ENCODE measurements at places on chromosomes 2 and 18. TPM values are rescaled to one million over a fixed set of nuclear protein-coding genes. Genes with fewer than 3 reads are reported as not detected.

ANKRD62 gene
- total RNA-seq = not detected

IL1RL2 gene
- 0.09 TPM for total RNA-seq

KIAA2012 gene
- total RNA-seq = not detected

ALKAL2 gene
- not detected for total RNA-seq

TSPYL6 gene
- total RNA-seq = not detected

AQP12A gene
- not detected for total RNA-seq

CNDP1 gene
- total RNA-seq = not detected

HTR2B gene
- total RNA-seq = 4.4 TPM

DTNB gene
- total RNA-seq = 5.8 TPM

NAT8 gene
- total RNA-seq = not detected

PTPN2 gene
- total RNA-seq = 31.4 TPM

SLC4A5 gene
- not detected for total RNA-seq

ATP8B1 gene
- total RNA-seq = 72.5 TPM

- no peak for DNase-seq
Measured at GRCh38 chr2:46065152-46065551, 232.1 kb upstream of the EPAS1 start.

DNA sequence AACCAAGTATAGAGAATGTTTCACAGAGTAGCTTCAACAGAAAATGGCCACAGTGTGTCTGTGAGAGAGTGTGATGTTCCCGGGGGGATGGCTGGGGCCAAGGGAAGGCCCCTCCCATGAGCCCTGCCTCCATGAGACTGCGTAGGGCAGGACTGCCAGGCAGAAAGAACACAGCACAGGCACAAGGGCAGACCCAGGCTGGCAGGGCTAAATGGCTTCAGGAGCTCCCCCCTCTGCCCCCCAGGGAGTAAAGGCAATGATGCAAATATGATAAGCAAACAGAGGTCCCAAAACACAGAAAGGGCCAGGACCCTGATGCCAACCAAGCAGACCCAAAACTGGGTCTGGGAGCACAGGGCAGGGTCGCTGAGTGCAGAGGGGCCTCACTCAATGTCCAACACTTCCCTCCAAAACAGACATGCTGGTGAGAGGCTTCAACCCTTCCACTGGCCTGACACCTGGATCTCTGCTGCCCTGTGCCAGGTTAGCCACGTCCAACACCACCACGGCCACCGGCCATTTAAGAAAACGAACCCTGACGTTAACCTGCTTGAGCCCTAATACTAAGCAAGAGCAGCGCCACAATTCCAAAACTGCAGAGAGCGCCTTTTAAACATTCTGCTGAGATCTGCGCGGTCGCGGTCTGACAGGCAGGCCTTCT lies 90.3 kb downstream of the HDAC4 start:
- DNase-seq = no peak

- DNase-seq = no peak
Measured at GRCh38 chr2:192087398-192087958, 107.3 kb downstream of the TMEFF2 start.

DNA sequence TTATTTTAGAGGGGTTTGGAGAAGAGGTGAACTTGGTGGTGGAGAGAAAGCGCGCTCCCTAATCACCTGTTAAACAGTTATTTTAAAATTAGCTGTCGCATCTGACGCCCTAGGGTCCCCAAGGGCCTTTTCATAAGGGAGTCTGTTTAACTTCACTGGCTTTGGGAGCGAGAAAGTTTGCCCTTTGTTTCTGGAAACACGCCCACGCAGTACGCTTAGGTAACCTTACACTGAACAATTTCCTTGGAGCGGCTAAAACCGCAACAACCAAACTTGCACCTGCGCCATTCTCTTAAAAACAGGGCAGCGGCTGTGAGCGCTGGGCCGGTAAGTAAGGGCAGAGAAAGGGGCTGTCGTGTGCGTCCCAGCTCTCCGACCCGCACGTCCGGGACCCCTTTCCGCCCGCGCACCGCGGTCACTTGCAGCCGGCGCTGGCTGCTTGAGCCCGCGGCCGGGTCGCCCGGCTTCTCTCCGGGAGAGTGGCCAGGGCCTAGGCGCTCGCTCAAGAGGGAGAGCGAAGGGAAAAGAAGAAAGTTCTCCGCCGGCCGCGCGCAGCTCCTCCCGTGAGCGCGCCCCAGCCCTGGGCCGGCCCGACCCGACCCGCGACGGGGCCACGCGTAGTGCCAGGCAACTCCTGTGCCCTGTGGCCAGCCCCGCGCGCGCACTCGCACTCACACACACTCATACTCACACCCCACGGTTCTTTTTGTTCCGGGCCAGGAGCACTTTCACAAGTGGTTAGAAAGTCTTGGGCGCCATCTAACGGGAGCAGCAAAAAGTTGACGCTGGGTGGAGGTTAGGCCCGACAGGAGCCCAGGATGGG lies 19.2 kb downstream of the POU3F3 start:
- peak; percentile 76 for DNase-seq

GRCh38 chr2:188519136-188519535 lies 227.5 kb downstream of the GULP1 start:
- DNase-seq = peak; percentile 51

DNA sequence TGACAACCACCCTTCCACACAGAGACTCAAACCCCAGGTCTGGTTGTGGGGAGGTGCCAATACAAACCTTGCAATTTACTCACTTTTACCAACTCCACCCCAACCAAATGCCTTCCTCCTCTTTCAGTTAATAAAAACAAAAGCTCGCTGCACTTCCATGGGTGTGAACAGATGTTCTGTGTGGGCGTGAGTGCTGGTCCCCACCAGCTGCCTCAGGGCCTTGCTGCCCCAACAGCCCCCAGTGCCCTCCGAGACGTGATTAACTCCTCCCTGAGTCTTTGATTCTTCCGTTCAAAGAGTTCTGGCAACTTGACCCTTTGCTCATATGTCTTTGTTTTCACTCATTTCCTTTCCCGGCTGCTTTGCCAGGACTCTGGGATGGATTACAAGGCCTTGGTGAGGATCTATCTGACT lies 258.9 kb upstream of the CXCR4 start:
- DNase-seq = peak; percentile 71

- DNase-seq = no peak
Measured at GRCh38 chr2:60867007-60867406, 14.4 kb upstream of the REL start.

DNA sequence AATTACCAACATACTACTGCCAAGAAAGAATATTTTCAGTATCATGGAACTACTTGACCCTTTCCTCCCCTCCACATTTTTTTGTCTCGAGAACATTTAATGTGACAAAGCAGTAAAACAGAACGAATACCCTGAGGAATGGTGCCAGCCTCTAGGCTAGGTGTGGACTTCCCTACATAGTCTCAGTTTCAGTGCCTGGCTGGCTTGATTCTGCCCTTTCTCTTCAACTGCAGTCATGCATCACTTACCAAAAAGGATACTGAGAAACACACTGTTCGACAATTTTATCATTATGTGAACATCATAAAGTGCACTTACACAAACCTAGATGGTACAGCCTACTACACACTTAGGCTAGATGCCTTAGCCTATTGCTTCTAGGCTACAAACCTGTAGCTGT lies 305.3 kb upstream of the HNRNPA3 start:
- no peak for DNase-seq

- DNase-seq = peak; percentile 87
Measured at GRCh38 chr2:99880148-99880963, 262.0 kb downstream of the AFF3 start.

- DNase-seq = no peak
Measured at GRCh38 chr2:89767572-89768435, 1076.3 kb downstream of the RPIA start.

- peak; percentile 7 for DNase-seq
Measured at GRCh38 chr2:163132850-163133249, 294.3 kb upstream of the KCNH7 start.

GRCh38 chr2:96498021-96498431 lies 7.1 kb downstream of the NEURL3 start:
- no peak for DNase-seq

GRCh38 chr2:119827866-119828507 lies 68.3 kb downstream of the PTPN4 start:
- peak; percentile 44 for DNase-seq

DNA sequence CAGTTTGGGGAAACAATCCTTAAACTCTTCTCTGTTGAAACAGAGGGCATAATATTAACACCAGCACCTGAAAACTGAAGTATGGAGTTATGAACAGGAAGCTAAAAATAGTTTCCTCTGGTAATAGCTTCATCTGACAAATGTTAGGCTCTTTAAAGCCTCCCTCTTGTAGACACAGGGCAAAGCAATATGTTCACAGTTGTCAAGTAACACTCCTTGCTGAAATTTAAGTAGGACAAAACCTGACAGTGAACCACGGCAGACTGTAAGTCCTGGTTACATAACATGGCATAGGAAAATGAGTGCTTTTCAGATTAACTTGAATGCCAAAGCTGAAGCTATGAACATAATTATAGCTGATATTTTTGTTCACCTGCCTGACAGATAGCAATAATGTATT lies 172.9 kb downstream of the CMPK2 start:
- DNase-seq = no peak

DNA sequence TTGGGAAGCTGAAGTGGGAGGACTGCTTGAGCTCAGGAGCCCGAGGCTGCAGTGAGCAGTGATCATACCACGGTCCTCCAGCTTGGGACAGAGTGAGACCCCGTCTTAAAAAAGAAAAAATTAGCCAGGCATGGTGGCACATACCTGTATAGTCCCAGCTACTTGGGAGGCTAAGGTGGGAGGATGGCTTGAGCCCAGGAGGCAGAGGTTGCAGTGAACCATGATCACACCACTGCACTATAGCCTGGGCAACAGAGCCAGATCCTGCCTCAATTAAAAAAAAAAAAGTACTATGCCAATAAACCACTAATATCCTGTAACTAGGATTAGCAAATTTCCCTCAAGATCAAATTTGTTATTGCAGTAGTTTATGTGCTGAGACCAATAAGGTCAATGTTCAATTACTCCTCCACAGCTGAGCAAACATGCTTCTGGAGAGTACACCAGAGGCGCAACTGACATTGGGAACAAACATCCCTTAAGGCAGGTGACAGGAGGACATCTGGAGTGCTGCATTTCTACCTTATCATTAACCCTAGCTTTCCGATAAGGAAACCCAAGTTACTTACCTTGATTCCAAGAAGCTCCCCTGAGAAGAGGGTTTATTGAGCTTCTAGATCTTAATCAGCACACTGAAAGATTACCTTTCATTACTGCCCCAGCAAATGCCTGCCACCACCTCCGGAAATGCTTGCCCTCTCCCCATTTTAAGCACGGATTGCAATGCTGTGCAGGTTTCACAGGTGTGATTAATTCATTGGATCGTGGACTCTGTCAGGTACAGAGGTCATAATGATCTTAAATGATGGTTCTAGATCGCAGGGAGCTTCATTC lies 26.2 kb downstream of the MGAT4A start:
- no peak for DNase-seq

DNA sequence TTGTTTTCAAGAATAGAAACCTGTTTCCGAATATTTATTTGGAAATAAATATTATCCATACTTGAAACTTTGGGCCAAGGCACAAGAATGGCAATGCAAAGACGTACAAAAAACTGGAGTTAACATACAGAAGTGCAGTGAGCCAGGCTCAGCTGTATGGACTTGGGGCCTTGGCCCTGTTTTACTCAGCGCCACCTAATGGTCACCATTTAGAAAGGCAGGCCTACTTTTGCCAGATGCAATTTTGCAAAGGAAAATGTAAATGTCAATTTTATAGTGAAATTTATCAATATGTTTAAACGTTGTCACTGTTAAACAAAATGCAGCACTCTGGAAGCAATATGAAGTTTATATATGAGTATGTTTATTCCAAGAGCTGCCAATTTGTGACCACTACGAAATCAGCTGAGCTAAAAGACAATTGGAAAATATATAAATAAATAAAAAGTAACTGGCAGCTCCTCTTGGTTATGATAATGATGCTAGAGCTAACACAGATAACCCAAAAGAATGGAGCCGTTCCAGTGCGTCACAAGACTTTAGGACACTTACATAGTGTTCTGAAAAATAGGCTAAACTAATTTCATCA lies 155.0 kb downstream of the ARHGAP15 start:
- DNase-seq = peak; percentile 62

DNA sequence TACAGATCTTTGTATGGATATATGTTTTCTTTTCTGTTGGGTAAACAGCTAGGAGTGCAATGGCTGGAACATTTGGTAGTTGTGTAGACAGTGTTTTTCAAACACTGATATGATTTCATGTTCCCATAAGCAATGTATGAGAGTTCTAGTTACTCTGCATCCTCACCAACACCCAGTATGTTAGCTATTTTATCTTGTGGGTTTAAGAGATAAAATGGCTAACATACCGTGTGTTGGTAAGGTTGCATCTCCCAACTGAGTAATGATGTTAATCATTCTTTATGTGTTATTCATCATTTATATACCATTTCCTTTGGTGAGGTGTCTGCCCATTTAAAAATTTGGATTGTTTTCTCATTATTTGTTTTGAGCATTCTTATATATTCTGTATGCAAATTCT lies 65.7 kb downstream of the LYPD6B start:
- no peak for DNase-seq

GRCh38 chr2:140023291-140023690 lies 1243.1 kb upstream of the NXPH2 start:
- no peak for DNase-seq

GRCh38 chr2:60439219-60439974 lies 114.1 kb downstream of the BCL11A start:
- DNase-seq = no peak

- no peak for DNase-seq
Measured at GRCh38 chr2:151230627-151231140, 31.0 kb downstream of the RBM43 start.

DNA sequence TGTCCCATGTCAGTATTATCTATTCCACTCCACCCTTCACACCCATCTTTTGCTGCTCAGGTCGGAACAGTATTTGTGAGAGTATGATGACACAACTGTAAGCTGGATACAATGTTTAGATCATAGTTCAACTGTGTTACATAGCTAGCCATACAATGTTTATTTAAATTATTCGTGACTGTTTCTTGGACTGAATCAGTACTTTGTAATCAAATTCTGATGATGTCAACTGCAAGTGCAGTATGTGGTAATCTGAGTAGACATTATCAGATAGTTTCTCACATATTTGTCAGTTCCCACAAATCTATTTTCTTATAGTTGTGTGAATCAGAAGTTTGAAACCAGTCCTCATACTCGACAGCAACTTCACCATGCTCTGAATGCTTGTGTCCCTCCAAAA lies 177.6 kb downstream of the ZNF407 start:
- no peak for DNase-seq

- no peak for DNase-seq
Measured at GRCh38 chr2:196379600-196379999, 208.2 kb upstream of the STK17B start.

DNA sequence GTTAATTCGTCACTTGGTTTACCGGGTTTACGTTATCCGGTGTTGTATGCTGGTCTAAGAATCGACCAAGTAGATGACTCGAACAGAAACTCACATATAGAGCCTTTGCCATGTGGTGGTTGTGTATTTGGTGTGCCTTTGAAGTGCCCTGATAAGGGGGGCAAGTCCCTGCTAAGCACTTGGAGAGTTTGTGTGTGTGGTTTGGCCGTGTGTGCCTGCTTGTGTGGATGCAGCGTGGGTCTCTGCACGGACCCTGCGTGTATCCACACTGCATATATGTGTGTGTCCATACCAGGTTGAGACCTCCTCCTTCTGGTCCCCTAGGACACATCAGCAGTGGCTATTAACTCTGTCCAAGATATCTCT lies 2.4 kb upstream of the CELF4 start:
- no peak for DNase-seq

- no peak for DNase-seq
Measured at GRCh38 chr2:8158711-8159110, 523.1 kb upstream of the ID2 start.

- DNase-seq = peak; percentile 96
Measured at GRCh38 chr18:67359873-67360838, 156.4 kb downstream of the DSEL start.

- no peak for DNase-seq
Measured at GRCh38 chr2:181991171-181991885, 5.7 kb downstream of the PPP1R1C start.
